Substantia nigra (tissue), 51 donors: ENCODE measurements at places on chromosomes 2 and 18.
A peak's percentile ranks its signal among the peaks of the same experiment; 100 is the strongest.

DNA sequence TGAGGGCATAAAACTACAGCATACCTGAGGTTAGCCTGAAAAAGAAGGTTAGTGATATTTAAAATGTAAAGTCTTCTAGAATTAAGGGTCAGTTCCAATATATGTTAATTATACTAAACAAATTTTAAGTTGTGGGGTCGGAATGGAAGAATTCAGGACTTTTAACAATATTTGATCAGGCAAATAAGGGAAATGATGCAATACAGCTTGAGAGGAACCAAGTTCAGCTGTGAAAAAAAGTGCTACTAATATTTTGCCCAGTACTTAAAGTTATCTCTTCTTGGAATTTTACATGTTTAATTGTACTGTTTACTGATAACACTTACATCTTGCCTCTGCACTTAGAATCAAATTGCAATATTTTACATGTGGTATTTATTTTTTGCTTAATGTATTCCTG lies 345.5 kb upstream of the CWC22 start:
- DNase-seq: no peak

DNA sequence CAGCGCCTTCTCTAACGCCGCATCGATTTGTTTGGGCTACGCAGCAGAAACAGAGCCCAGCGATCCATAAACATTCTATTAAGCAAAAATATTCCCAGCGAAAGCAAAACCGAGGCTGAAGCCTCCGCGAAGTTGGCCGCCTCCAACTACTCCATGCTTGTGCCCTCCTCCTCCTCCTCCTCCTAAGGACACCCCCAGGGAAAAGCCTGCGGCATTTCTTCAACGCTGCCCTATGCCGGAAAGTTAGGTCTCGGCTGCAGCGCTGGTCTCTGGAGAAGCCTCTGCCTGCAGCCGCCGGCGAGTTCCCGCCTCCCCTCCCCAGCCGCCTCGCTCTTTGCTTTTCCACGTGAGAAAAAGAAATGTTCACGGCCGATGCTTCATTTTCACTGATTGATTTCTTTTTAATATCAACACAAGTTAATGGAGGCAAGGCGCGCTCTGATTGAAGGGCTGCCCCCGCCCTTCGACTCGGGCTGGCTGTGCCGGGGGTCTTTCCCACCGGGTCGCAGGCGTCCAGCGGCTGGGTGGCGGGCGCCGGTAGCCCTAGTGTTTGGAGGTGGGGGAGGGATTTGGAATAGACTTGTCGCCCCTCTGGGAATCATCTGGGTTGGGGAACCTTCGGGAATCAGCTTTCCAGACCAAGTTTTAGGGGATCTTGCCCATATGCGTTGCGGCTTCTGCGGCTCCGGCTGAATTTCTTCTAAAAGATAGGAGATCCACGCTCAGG lies 3.9 kb downstream of the NRP2 start:
- DNase-seq: no peak

DNA sequence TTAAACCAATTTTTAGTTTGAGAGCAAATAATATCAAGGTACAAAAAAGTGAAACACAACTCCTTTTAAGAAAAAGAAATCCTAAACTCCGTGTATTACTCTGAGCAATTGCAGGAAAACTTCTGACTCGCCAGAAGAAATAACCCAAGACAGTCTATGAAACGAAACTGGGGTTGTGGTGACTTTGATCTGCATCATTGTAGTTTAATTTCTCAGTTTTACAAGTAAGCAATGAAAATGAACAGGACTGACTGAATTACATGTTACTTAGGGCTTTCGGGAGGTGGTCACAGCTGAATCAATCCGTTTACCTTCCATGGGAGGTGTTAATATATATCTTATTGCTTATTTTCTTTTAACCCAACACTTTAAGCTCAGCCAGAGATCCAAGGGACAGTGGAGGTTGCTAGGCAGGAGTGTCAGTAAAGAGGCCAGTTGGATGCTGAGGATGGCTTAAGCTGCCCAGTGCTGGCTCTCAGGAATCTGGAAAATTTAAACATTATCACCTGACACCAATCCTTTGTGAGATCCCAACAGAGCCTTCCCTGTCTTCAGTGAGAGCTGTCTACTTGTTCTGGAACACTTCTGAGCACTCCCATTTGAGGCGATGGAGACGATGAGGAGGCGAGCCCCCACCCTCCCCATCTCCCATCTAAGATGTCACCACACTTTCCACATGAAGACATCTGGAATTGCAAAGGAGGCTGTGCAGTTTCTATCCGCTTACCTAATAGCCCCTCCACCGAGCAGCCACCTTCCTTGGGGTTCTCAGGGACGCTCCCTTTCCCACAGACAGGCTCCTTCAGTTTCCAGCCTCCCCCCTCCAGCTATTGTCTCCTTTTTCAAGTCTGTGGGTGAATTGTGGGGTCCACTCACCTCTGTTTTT lies 3.6 kb upstream of the RAB31 start:
- DNase-seq: no peak

DNA sequence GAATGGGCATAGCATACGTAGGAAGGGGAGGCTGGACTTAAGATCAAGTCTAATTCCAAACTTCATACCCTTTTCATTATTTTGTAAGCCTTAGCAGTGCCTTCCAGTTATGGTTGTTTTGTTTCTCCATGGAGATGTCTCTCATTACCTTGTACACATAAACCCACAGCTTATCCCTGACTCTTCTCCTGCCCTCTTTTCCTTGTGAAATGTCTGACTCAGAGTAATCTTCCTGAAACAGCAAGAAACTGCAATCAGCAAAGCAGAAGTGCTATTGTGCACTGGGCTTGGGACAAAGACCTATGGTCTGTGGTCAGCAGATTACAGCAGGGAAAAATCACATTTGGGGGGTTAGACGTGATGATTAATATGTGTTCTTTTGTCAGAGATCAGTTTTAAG lies 176.7 kb downstream of the IKZF2 start:
- no peak for DNase-seq

GRCh38 chr18:61308004-61308403 lies 25.2 kb upstream of the CDH20 start:
- DNase-seq: no peak

GRCh38 chr2:229160984-229161383 lies 110.1 kb downstream of the PID1 start:
- DNase-seq: peak; percentile 3

DNA sequence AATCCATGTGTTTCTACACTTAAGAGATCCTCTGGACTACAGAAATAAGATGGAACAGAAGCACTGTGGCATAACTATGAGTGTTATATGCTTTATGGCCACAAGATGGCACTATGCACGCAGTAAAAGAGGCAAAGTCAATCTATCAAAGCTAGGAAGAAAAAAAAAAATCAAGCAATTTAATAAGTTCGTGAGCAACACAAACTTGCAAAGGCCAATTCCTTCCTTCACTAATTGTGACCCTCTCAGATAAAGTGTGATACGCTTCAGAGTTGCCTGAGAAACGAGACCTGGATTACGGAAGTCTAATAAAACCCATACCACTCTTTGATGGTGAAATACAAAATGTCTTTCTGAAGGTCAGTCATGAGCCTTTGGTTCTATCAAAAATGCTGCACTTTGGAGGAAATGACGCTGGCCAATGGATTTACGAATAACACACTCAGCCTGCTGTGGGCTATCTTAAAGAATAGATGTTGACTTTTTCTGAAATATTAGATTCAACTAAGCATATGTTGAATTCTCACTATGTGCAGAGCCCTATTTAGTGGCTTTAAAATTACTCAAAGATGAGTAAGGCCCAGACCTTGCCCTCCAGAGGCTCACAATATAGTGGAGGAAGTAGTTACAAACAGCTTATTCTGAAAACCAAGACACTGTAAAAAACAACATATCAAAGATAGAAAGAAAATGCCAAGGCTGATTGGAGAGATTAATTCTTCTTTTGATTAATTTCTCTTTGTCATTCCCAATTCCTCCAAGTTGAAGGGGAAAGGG lies 35.5 kb upstream of the TTR start:
- no peak for DNase-seq

- DNase-seq: no peak
These were observed 27.8 kb upstream of the CREB1 start for GRCh38 chr2:207501802-207502576.

GRCh38 chr18:42087876-42088275 lies 132.8 kb downstream of the PIK3C3 start:
- DNase-seq: no peak

DNA sequence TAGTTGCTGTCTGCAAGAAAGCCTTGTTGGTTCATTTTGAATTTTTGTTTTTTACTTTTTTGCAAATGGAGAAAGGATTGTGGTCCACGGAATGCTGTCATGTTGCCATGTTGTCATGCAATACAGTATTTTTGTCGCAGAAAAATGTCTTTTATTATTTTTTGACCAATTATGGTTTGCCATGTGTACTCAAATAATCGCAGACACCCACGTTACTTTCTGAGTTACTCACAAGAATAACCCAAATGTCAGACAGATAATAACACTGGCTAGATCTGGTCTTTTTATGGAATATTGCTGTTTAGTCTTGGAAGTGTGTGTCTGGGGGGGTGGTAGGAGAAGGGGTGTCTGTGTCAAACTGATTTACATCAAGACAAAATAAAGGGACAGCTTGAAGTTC lies 188.9 kb downstream of the LTBP1 start:
- no peak for DNase-seq

DNA sequence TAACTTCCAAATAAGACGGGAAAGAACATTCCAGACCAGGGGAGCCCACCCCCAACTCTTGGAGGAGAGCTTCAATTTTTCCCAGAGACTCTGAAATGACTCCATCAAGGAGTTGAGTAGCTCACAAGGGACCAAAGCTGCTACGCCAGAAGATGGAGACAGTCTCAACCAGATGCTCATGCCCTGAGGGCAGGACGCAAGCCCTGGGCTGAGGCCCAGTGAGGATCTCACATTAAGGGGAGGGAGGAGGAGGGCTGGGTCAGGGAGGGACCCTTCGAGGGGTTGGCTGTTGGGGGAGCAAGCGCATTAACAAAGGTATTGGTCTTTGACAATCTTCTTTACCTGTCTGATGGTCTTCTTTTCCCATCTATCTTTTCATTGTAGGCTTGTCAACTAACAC lies 141.3 kb upstream of the SLC1A4 start:
- no peak for DNase-seq

DNA sequence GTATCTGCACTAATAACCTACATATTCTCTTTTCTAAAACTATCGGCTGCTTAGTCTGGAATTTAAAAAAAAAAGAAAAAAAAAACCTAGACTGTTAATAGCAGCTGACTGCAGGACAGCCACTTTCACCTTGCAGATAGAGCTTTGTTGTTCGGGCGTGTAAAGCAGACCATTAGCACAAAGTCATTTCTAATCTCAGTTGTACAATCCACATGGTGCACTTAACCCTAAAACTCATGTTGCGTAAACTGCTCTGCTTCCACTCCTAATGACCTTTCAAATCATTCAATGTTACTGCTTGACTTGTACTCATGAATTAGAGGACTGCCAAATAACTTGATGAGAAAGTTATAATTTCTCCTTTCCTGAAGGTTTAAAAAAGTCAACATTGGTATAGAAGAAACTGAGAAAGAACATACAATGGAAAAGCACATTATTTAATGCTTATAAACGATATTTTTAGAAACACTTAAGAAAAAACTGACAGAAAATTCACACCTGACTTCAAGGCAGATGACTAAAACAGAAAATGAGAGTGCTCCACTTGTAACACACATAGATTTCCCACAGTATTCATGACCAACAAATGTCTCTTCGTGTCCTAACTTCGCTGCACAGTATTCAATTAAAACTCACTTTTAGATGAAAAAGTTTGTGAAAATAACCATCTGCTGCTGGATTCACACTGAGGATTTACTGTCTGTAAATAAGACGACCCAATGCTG lies 2.6 kb downstream of the CDH2 start:
- DNase-seq: no peak

- no peak for DNase-seq
These were observed 13.8 kb downstream of the CLEC4F start for GRCh38 chr2:70806620-70807019.

DNA sequence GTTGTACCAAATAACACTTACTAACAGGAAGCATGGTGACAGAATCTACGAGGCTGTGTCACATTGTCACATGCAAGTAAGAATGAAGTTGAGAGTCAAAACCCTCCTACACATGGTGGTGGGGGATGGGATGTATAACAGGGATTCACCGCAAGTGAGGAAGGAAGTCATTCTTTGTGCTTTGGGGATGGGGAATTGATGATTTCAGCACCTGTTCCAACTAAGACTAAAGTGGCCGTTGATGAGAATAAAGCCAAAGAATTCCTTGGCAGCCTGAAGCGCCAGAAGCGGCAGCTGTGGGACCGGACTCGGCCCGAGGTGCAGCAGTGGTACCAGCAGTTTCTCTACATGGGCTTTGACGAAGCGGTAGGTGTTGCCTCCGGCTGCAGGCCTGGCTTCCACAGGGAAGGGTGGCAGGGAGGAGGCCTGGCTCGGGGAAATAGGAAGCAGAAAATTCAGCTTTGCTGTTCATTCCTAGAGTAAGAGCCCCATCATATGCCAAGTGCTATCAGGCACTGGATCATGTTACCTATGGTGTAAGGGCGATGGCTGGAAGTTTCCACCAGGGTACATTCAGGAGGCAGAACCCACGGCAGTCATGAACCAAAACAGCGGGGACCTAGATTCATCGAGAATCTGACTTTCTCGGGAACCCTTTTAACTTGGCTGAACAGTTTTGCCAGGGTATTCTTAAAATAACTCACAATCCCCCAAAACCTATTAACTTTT lies 120.3 kb downstream of the UXS1 start:
- DNase-seq: no peak

DNA sequence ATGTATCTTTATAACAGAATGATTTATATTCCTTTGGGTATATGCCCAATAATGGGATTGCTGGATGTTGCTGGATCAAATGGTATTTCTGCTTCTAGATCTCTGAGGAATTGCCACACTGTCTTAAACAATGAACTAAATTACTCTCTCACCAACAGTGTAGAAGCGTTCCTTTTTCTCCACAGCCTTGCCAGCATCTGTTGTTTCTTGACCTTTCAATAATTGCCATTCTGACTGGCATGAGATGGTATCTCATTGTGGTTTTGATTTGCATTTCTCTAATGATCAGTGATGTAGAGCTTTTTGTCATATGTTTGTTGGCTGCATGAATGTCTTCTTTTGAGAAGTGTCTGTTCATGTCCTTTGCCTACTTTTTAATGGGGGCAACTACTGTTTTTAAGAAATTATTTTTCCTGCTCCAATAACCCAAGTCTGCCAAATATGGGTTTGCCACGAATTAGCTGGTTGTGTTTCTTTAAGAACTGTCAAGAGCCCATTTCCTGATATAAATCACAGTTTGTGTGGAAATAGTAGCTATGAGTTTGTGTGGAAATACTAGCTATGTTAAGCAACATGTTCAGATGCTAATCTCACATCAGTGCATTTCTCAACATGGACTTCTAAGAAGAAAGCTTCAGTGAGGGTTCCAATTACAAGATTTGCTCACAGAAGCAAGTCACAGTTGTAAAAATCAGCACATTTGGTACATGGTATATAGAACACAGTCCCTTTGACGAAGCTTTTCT lies 259.4 kb downstream of the ANAPC1 start:
- DNase-seq: no peak

DNA sequence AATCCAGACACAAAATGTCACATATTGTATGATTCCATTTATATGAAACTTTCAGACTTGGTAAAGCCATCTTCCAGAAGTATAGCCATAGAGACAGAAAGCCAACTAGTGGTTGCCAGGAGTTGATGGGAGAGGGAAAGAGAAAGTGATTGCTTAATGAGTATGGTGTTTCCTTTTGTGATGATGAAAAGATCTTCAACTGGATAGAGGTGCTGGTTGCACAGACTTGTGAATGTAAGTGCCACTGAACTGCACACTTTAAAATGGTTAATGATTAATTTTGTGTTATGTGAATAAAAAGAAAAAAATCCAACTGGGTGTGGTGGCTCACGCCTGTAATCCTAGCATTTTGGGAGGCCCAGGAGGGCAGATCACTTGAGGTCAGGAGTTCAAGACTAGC lies 135.3 kb upstream of the SLC1A4 start:
- DNase-seq: no peak

- DNase-seq: no peak
These were observed 1.7 kb upstream of the DPP4 start for GRCh38 chr2:162075689-162076132.
